ENCODE measurements at places on chromosomes 2 and 18. TPM values are rescaled to one million over a fixed set of nuclear protein-coding genes. Genes with fewer than 3 reads are reported as not detected.

The DUSP2 gene
- 5.9 TPM for total RNA-seq

The MAPK4 gene
- total RNA-seq: not detected

- no peak for DNase-seq
Measured at GRCh38 chr2:181471226-181471625, 14.0 kb downstream of the ITGA4 start.

GRCh38 chr2:68468801-68469200, 1.4 kb downstream of the APLF start:
- DNase-seq: no peak

GRCh38 chr2:69114534-69114933, 101.6 kb downstream of the ANTXR1 start:
- no peak for DNase-seq

DNA sequence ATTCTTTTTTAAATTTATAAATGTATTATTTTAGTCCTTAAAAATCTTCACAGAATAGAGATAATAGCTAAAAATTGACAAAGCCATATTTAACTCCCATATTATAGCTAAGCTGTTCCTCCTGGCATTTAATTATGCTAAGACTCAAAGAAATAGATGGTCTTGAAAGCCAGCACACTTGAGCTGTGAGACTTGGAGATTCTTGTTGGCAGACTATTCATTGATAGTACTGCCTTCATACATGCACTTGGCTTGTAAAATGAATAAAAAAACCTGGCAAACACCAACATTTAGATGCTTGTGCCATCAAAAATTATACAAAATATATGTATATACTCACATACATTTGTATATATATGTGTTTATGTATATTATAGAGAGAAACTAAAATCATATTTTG, 9.7 kb upstream of the LDAH start:
- DNase-seq: no peak

DNA sequence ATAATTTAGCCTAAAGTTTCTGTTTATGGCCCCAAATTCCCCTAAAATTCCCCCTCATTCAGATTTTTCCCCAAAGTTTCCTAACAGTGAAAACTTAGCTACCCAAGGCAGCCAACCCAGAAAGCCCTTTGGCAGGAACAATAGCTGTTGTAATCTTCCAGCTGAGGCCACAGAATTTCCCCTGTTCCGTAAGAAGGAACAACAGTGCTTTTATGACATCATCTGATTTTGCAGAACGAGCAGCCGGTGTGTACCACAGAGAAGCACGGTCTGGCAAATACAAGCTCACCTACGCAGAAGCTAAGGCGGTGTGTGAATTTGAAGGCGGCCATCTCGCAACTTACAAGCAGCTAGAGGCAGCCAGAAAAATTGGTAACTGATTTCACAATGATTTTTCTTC, 6.3 kb downstream of the TNFAIP6 start:
- DNase-seq: no peak

The CYTIP gene
- not detected for total RNA-seq

DNA sequence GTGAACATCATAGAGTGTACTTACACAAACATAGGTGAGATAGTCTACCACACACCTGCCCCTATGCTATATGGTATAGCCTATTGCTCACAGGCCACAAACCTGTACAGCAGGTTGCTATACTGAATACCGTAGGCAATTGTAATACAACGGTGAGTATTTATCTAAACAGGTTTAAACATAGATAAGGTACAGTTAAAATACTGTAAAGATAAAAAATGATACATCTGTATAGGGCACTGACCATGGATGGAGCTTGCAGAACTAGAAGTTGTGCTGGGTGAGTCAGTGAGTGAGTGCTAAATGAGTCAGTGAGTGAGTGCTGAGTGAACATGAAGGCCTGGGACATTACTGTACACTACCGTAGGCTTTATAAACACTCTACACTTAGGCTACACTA, 267.0 kb upstream of the HS6ST1 start:
- no peak for DNase-seq

DNA sequence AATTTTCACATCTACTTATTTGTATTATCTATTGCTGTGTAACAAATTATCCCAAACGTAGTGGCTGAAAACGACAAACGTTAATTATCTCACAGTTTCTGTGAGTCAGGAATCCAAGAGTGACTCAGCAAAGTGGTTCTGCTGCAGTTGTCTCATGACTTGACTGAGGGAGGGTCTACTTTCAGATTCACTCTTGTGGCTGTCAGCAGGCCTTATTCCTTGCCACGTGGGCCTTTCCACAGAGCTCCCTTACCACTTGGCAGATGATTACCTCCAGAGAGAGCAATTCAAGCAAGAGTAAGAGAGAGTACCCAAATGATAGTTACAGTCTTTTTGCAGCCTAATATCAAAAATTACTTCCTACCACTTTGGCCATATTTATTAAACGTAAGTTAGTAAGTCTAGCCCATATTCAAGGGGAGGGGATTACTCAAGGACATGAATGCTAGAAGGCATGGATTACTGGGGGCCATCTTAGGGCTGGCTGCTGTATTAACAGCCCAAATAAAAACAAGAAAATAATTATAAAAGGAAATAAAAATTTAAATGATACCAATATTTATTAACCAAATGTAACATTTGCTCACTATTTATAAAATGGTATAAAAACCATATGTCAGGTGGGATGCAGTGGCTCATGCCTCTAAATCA, 48.7 kb upstream of the NBEAL1 start:
- peak; percentile 13 for DNase-seq

The ONECUT2 gene
- 209 TPM for total RNA-seq

- no peak for DNase-seq
Measured at GRCh38 chr2:112665113-112665780, 19.5 kb downstream of the SLC20A1 start.

The CCDC178 gene
- total RNA-seq: not detected

The COL3A1 gene
- not detected for total RNA-seq

- no peak for DNase-seq
Measured at GRCh38 chr2:85868822-85869221, 20.0 kb downstream of the ST3GAL5 start.

The ACVR1C gene
- 0.99 TPM for total RNA-seq

The ALPG gene
- not detected for total RNA-seq

DNA sequence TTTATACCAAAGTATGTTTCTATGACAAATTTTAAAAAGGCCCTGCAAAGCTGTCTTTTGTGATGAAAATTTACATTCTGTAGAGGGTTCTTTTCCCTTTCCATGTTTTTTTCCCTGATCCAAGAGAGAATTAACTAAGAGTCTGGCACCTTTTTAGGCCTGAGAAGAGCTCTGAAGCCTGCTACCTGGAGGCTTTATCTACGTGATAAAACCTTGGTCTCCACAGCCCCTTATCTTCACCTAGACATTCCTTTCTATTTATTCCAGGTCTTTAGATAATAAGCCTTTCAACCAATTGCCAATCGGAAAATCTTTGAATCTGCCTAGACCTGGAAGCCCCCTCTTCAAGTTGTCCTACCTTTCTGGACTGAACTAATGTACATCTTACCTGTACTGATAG, 774.1 kb upstream of the LRRTM1 start:
- DNase-seq: no peak

DNA sequence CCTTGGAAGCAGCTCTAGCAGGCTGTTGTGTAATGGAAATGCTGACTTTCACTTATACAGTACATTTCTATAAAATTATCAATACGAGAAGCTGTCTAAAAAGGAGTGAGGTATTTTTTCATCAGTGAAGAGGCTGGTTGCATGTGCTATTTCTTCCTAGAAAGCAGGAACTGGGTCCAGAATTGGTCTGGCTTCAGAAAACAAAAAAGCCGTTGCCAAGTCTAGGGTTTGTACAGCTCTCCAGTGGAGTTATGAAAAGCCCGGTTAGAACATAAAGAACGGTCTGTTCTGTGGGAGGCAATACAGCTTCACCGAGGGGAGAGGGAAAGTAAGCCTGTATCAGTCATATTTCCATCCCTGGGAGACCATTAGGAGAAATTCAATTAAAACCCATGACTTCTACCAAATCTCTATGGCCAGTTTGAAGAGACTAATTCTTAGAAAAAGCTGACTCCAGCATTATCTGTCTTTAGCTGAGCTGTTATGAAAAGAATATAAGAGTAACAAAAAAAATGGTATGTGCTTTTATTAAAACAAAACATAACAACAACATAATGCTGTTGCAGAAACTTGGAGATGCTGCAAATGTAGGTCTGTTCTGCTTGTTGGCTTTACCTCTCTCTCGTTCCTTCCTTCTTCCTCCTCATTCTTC, 217.0 kb downstream of the CMPK2 start:
- no peak for DNase-seq

The GKN1 gene
- total RNA-seq: not detected

The CYP27C1 gene
- total RNA-seq: not detected

- no peak for DNase-seq
Measured at GRCh38 chr2:43846140-43846793, 7.5 kb downstream of the ABCG8 start.

The C2orf72 gene
- 0.66 TPM for total RNA-seq

DNA sequence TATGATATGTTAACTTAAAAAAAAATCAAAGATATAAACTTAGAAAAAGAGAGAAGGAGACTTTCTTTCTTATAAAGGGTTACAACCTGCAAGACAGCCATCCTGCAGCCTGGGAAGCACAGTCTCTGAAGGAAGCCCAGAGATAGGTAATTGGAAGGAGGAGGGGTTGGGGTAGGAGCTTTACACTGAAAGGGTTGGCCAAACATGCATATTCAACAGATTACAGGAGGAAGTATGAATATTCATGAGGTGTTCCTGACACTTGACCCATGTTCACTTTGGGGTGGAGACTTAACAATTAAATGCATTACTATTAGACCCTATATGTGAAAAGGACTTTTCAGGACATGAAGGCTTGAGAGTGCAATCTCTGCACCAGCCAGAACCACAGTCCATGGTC, 71.7 kb upstream of the CDH2 start:
- DNase-seq: no peak

DNA sequence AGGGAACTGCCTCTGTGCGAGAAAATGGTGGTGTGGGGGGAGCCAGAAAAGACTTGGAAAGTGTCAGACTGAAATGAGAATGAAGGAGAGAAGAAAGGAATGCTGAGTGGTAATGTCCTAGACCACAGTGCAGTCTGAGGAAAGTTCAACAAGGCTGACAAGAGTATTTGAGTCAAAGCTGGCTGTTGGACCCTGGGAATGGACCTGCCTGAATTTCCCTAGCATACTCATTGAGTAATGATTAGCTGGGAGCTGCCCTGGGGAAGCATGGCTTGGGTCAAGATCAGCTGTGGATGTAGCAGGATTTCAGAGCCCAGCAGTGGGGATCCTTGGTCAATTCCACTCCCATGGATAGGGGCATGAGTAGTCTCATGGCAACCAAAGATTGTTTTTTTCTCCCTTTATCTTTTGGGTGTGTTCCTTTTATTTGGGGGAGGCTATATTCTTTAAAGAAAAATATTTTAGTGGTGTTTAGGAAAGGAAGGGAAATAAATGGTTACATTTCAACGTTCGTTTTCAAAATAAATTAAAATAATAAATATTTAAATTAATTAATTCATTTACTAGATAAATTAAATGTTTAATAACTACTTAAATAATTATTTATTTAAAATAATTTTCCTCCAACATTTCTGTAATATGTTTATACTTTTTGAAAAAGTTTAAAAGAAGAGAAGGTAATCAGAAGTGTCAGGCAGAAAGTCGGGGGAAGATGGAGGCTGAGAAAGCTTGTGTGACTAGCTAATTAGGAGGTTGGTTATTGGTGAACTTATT, 15.9 kb upstream of the LHCGR start:
- DNase-seq: no peak

DNA sequence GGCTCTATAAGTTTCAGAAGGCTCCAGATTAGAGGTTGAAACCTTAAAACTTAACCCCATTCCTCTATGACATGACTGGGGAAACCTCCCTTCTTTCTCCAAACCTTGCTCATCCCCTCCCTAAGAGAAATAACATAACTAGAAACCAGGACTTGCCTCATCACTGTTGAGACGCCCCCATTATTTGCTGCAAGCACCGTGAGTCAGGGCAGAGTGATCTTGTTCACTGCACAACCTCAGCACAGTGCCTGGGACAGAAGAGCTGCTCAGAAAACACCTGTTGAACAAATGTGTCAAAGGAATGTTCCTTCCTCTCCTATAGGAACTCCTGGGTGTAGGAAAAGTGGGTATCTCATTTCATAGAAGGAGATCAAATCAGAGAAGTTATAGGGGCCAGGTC, 132.7 kb upstream of the CTAGE1 start:
- DNase-seq: no peak

The MRPL44 gene
- 39.5 TPM for total RNA-seq

- DNase-seq: no peak
Measured at GRCh38 chr18:8808001-8808400, 102.6 kb downstream of the MTCL1 start.

The IRS1 gene
- 34.4 TPM for total RNA-seq

DNA sequence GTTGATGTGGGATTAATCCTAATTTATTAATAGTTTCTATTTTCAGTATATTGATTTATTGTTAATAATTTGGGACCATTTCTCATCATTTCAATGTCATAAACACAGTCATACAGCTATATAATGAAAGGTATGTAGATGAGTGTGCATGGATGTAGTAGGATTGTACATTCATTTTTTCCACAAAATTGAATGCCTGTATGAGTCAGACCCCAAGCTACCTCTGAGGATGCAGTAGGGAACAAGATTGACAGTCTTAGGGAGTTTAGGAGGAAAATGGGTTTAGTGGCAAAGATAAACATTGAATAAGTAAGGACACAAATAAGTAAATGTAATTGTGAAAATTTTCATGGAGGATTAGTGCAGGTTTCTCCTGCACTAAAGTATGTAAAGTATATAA, 14.1 kb upstream of the TMEFF2 start:
- DNase-seq: no peak

- DNase-seq: no peak
Measured at GRCh38 chr2:210681491-210681890, 125.1 kb downstream of the CPS1 start.

The CYP1B1 gene
- 34.4 TPM for total RNA-seq

- DNase-seq: peak; percentile 32
Measured at GRCh38 chr2:225009768-225010167, 32.5 kb downstream of the DOCK10 start.

The SF3B6 gene
- total RNA-seq: 125 TPM

DNA sequence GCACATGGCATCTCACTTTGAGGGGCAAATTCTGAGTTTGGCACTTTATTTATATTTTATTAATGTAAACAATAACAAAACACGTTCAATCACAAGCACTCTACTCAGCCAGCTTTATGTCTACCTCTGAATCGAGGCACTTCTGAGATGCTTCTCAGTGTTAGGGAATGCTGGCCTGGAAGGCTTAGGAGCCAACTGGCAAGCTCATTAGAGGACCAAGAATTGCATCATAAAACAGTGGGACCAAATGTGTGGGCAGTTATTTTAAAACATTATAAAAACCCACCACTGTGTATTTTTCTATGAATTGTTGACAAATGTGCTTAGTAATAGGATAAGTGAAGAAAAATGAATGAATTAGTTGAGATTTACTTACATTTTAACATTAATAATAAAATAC, 46.8 kb upstream of the SMIM21 start:
- DNase-seq: no peak

The GNAL gene
- 0.61 TPM for total RNA-seq

- DNase-seq: no peak
Measured at GRCh38 chr2:188979187-188980114, 5.3 kb downstream of the COL3A1 start.

The NR4A2 gene
- total RNA-seq: 4.9 TPM

The ARHGAP25 gene
- total RNA-seq: 0.51 TPM

All from Calu3 (cell line).